Fibroblast of villous mesenchyme (primary cell): ENCODE measurements at places on chromosomes 3 and 15. TPM values are rescaled to one million over a fixed set of nuclear protein-coding genes. Genes with fewer than 3 reads are reported as not detected.

DNA sequence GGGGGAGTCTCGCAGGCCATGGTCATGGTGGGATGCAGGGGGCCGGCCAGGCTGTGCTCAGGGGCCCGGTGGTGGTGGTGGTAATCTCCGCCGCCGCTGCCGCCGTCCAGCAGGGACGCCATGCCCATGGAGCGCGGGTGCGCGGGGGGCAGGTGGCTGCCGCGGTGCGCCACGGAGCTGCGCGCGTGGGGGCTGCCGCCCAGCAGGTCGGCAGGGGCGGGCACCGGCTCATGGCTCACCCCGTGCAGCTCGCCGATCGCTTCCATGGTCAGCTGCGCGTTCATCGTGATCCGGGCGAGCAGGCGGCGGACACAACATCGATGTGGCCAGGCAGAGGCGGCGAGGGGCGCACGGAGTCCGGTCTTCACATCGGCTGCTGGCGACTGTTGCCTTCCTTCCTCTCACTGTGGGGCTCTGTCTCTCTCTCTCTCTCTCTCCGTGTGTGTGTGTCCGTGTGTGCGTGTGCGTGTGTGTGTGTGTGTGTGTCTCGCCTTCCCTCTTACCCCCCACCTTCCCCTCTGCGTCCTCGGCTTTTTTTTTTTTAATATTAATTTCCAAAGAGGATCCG, 451 bp downstream of the ONECUT1 start:
- DNase-seq = no peak

- no peak for DNase-seq
Measured at GRCh38 chr3:50457988-50458387, 45.4 kb downstream of the CACNA2D2 start.

DNA sequence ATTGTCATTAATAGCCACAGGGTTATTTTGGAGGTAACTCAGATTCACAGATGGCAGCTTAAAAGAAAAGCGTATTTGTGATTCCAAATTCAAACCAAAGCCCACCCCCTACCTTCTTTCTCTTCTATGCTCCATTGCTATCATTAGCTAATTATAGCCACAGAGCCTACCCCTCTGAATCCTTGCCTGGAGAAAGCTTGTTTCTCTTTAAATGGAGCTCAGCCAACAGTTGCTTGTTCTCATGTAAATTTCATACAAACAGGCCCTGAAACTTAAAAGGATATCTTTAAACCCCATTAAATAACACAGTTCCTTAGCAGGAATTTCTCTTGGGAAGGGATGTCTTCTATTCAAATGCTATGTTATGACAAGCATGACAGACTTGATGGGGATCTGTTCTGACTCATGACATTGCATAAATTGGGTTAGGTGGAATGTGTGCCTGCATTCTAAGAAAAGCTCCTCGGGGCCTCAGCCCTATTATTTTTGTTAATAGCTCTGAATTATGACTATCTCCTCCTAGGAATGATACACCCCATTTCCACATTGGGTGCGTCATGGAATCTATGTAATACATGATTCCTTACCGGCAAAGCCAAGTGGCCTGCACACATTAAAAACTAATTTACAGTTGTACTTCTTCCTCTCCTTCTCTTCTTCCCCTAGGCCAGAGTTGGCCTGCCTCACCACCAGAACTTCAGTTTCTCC, 265.8 kb downstream of the TAFA4 start:
- DNase-seq = peak; percentile 54

DNA sequence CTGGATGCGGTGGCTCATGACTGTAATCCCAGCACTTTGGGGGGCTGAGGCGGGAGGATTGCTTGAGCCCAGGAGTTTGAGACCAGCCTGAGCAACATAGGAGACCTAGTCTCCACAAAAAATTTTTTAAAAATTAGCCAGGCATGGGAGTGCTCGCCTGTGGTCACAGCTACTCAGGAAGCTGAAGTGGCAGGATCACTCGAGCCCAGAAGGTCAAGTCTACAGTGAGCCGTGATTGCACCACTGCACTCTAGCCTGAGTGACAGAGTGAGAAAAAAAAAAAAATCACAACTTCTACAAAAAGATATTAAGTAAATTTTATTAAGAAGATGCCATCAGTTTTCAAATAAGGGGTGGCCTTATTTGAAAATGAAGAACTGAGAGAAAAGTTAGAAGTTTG, 11.9 kb upstream of the PLA2G4D start:
- DNase-seq = no peak

DNA sequence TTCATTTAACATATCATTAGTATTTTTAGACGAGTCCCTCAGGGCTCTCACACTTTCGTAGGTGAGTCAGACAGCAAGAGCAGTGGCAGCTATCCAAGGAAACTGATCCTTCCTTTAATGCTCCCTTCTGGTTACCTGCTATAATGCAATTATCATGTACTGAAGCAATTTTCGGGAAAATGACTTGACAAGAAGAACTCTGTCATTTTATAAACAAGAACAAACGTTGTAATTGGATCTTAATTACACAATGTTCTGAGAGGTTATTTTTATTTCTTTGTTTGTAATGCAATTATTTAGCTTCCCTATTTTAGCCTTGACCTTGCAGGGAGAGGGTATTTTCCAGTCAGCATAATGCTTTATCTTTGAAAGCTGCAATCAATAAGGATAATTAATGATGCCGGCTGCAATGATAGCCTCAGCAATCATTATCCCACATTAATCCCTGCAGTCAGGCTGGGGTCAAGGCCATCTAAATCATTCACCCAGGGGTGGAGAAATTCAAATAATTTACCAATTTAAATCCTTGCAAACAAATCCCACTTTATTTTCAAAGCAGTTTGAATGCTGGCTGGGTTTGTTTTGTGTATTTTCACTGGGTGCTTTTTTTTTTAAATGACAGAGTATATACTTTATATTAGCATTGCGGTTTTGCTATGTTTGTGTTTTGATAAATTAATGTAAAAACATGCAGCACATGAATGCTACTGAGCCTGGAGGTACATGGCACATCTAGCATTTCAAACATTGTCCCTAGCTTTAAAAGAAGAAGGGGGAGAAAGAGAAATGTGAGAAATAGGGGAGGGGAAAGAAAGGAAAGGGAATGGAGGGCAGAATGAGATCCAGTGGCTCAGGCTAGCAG, 249.9 kb downstream of the SHOX2 start:
- peak; percentile 11 for DNase-seq

ECE2 gene
- not detected in 2 replicates for total RNA-seq

CLN6 gene
- 15.8 and 16.8 TPM in 2 replicates for total RNA-seq
